ENCODE measurements at places on chromosomes 3 and 15.

DNA sequence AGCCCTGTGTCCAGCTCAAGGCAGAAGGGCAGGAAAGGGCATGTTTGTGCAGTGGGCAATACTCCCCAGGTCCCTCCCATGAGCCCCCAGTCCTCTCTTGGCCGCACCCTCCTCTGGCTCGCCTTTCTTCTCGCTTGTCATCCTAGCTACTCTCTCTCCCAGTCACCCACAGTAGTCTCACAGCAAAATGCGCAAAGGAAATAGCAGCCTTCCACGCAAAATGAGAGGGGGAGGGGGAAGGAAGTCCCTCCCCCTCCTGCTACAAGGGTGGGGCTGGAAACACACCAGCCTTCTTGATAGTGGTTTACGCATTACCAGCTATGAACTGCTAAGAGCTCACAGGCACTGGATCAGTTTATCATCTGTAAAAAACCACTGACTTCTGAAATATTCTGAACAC lies 83.8 kb downstream of the GADL1 start:
- DNase-seq = no peak

GRCh38 chr3:110940055-110940454 lies 131.6 kb upstream of the NECTIN3 start:
- DNase-seq = no peak

GRCh38 chr3:14360123-14360881 lies 42.1 kb upstream of the SLC6A6 start:
- no peak for DNase-seq

GRCh38 chr15:99704444-99704838 lies 28.8 kb downstream of the LYSMD4 start:
- no peak for DNase-seq

DNA sequence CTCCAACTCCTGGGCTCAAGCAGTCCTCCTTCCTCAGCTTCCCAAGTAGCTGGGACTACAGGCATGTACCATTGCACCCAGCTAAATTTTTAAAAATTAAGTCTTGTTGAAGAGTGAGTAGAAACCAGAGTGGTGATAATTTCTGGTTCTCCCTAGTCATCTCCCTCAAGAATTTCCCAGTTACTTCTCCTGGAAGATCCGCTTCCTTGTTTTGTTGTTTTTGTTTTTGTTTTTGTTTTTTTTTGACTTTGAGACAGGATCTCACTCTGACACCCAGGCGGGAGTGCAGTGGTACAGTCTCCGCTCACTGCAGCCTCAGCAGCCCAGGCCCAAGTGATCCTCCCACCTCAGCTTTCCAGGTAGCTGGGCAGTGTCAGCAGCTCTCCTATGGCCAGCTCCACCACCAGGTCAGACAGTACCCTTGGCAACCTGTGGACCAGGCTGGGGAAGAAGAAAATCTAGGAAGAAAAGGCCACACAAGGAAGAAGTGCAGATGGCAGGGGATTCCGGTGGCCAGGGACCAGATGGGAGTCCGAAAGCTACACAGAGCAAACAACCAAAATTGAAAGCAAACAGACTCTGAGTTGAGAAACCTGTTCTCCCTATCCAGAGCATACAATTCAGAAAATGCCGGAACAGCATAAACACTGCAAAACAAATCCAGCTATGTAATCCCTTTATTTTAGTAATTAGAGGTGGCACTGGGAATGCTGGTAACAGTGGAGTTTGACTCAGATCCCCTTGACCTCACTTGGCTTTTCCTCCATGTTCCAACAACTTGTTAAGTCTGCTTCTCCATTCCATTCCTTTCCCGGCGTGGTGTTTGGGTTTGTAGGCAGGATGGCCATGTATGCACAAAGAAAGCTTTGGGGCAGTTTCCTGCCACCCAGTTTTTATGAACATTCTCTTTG lies 266.6 kb upstream of the CTDSPL start:
- no peak for DNase-seq

Measured in stimulated activated CD8-positive, alpha-beta memory T cell treated with anti-CD3 and anti-CD28 coated beads, Interleukin-4, amount 100 ng/mL, for 4 hours (primary cell).